ENCODE measurements at places on chromosomes 12 and 14.

- DNase-seq: no peak
Measured at GRCh38 chr12:114407842-114408411, 2.0 kb upstream of the TBX5 start.

DNA sequence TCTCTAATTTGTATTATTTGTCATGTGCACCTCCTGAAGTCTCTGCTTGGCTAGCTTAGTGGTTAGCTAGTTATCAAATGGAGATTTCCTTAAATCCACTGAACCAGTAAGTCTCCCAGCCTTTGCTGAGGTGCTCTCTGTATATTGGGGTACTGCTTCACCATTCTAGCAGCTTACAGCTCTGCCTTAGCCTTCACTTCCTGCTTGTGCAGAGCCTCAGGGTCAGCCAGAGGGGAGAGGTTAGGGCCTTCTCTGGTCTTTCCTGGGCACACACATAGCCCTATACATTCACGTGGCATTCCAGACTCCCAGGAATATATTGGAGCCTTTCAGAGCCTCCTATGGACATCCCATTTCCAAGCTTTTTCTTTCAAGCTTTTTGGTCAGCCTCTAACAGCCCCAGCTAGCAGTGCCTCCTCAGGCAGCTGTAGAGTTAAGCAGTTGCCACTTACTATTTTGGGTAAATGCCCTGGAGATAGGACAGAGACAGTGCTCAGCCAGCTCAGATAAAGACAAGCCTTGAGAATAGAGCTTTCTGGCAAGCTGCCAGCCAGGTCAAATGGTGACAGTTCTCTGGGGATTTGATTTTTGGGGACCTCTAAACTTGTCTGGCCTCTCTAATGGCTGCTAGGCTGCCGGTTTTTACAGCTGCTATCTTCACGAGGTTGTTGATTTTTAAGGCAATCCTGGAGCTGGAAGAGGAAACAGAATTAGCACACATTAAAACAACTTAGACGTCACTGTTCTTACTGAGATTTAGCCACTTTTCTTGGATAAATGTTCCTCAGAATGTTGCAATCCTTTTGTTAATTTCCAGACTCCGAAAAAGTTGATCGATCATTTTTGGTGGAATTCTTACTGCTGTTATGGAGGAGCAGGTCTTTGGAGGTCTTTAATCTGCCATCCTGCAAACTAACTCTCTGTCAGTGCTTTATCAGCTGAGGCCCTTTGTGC lies 32.9 kb downstream of the FBXW8 start:
- no peak for DNase-seq

DNA sequence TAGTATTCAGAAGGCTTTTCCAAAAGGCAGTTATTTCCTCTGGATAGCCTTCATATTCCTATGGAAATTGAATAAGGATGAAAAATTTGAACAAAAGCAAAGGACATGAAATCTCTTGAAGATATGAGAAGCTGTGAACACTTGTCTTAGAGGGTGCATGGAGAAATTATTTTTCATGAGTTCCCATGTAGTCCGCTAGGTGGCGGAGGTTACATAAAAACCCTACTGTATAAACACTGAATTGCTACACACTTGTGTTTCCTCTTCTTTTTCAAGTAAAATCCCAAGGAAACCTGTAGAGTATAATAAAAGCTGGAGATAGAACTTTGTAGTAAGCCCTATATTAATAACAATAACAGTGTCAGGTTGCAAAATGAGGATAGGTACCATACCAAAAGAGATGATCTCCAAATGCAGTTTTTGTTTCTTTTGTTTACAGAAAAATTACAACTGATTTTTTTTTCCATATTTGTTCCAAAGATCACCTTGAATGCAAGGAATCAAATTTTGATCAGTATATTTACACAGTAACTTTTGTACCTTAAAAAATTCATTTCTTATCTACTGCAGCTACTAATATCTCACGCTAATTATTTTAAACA lies 37.8 kb upstream of the OR4E1 start:
- peak; percentile 53 for DNase-seq

- DNase-seq: no peak
Measured at GRCh38 chr12:116916122-116916521, 5.4 kb downstream of the FBXW8 start.

- peak; percentile 82 for DNase-seq
Measured at GRCh38 chr12:48165089-48165981, 8.0 kb upstream of the ASB8 start.

DNA sequence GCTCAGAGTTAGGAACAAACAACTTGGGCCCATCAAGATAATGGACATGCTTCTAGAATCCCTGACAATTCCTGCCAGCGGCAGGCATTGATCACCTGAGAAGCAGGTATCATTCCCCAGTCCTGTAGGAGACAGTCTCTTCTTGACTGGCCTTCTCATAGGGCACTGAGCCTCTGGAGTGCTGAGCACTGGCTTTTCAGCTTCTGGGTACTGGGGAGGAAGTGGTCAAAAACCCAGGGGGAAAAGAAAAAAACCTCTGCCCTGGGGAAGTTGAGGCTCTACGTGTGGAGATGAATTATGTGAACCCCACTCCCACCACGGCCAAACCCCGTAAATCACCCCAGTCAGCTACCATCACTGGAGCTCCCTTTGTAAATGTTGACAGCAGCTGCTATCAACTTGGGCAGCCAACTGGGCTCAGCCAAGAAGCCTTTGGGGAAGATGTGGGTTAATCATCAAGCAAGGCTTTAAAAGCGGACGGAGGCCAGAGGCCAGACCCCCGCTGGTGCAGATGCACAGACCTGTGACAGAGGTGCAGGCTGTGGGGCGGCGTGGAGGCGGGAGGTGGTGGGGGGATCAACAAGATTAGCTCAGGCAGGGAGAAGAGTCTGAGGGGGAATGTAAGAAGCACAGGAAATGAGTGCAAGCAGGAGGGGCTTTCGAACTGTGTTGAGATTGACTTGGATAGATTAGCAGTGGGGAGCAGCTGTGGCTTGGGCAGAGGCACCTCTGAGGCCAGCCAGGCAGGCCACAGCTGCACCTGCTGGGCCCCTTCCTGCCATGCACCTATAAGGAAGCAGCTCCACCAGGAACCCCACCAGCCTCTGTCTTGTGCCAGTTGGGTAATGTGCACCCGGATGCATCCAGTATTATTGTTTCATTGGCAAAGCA lies 105.4 kb upstream of the HIF1A start:
- peak; percentile 28 for DNase-seq

- DNase-seq: no peak
Measured at GRCh38 chr12:49527361-49528130, 11.3 kb upstream of the KCNH3 start.

- no peak for DNase-seq
Measured at GRCh38 chr12:89278169-89278568, 74.1 kb downstream of the DUSP6 start.

DNA sequence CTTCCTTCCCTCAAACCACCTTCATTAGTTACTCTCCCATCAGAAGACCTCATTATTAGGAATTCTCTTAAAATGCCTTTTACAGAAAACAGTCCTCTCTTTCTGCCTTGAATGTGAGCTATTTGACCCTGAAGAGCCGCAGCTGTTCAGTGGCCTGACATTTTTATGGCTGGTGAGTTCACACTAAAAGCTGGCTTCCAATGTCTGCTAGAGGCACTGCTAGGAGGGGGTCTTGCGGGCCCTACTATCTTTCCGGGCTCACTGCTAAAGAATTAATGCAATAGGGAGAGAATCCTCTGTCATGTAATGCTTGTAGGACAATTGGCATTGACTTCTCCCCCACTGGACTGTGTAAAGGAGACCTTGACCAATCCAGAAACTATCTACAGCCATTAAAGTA lies 87.7 kb downstream of the GPR135 start:
- no peak for DNase-seq
